Dermis microvascular lymphatic vessel endothelial cell (primary cell): ENCODE measurements at places on chromosomes 7 and 10. TPM values are rescaled to one million over a fixed set of nuclear protein-coding genes. Genes with fewer than 3 reads are reported as not detected.

The FEZF1 gene
- total RNA-seq: not detected in 2 replicates

The KLF14 gene
- not detected in 2 replicates for total RNA-seq

The NUDT13 gene
- 1.0 and 1.3 TPM in 2 replicates for total RNA-seq

The LARP4B gene
- total RNA-seq: 23.5 and 24.8 TPM in 2 replicates

The RARRES2 gene
- total RNA-seq: 0.51 and 1.8 TPM in 2 replicates

The SGCE gene
- total RNA-seq: 59.6 and 85.8 TPM in 2 replicates

The GDI2 gene
- 375 and 522 TPM in 2 replicates for total RNA-seq

The CFAP46 gene
- total RNA-seq: 0.76 and 1.2 TPM in 2 replicates

The EBF3 gene
- total RNA-seq: 1.5 and 1.6 TPM in 2 replicates

The TCAF2 gene
- 3.9 and 7.3 TPM in 2 replicates for total RNA-seq

The VAX1 gene
- not detected in 2 replicates for total RNA-seq

The GDF2 gene
- not detected in 2 replicates for total RNA-seq

The HMX2 gene
- not detected in 2 replicates for total RNA-seq

The SH2D4B gene
- under 0.01 and 0.13 TPM in 2 replicates for total RNA-seq

The VPS37D gene
- total RNA-seq: 2.7 and 3.8 TPM in 2 replicates

The CFAP43 gene
- under 0.01 TPM in 2 replicates for total RNA-seq
